ENCODE measurements at places on chromosomes 13 and 19.

GRCh38 chr19:48489608-48490216 lies 20.5 kb downstream of the CYTH2 start:
- peak; percentile 85 for DNase-seq

DNA sequence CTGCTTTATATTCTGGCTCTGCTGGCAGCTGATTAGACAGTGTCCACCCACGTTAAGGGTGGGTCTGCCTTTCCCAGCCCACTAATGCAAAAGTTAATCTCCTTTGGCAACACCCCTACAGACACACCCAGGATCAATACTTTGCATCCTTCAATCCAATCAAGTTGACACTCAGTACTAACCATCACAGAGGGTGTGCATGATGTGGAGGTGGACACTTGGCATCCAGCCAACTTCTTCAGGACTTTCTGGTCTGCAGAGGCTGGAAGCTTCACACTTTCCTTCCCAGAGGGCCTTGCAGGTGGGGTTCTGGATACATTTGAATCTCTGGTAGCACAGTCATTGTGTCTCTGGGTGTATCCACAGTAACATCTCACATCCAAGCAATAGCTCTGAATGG lies 18.9 kb upstream of the IGFL1 start:
- DNase-seq, result no peak

DNA sequence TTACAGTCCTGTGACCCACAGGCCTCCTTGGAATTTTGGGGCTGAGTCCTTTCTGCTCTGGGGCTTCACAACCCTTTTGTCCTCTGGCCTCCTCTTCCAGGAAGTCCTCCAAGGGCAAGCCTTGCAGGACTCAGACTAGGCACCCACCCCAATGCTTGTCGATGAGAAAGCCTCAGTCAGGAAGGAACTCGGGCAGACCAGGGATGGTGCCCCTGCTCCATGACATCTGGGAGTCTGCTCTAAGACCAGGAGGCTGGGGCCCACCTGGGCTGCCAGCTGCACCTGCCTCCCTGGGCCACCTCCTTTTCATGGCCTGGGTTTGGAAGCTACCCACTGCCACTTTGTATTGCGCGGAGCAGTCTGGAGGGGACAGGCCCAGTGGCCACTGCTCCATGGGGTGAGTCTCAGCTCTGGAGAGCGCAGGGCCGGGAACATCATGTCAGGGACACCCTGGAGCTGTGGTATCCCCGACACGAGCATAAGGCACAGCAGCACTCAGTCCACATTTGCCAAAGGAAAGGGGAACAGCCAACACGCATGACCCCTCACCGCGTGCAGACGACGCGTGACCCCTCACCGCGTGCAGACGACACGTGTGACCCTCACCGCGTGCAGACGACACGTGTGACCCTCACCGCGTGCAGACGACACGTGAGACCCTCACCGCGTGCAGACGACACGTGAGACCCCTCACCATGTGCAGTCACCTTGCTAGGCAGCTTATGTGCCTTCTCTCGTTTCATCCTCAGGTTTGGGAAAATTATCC lies 10.8 kb downstream of the C2CD4C start:
- no peak for DNase-seq

DNA sequence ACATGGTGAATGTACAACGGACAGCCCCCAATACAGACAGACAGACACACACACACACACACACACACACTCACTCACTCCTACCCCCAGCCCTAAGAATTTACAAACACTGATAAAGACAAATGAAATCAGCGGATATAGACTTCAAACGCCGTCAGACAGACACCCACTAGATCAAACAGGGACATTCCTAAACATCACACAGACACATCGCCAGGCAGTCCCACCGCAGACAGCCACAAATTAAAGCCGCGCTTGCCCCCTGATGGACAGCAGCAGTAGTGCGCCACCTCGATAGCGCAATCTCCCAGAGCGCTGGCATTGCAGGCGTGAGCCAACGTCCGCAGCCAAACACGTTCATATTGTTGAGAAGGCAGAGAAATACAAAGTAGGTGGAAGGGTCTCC lies 24.7 kb upstream of the ADGRE1 start:
- DNase-seq, result peak; percentile 89

DNA sequence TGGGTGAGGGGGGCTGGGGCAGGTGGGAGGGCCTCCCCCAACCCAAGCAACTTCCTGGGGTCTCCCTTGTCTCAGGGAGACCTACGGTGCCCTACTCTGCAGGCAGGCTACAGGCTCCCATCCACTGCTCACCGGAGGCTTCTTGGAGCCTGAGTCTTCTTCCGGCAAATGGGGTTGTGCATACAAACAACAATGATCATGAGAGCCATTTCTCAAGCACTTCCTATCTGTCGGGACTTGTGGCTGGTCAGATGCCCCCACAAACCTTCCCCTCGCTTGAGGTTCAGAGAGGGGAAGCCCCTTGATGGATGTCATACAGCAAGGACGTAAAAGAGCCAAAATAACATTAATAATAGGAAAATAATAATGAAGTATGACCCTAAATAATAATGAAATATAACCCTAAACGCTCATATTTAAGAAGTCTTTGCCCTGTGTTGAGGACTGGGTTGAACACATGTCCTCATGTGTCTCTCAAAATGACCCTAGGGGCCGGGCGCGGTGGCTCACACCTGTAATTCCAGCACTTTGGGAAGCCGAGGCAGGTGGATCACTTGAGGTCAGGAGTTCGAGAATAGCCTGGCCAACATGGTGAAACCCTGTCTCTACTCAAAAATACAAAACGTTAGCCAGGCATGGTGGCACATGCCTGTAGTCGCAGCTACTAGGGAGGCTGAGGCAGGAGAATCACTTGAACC lies 727 bp downstream of the CD37 start:
- DNase-seq, result no peak

DNA sequence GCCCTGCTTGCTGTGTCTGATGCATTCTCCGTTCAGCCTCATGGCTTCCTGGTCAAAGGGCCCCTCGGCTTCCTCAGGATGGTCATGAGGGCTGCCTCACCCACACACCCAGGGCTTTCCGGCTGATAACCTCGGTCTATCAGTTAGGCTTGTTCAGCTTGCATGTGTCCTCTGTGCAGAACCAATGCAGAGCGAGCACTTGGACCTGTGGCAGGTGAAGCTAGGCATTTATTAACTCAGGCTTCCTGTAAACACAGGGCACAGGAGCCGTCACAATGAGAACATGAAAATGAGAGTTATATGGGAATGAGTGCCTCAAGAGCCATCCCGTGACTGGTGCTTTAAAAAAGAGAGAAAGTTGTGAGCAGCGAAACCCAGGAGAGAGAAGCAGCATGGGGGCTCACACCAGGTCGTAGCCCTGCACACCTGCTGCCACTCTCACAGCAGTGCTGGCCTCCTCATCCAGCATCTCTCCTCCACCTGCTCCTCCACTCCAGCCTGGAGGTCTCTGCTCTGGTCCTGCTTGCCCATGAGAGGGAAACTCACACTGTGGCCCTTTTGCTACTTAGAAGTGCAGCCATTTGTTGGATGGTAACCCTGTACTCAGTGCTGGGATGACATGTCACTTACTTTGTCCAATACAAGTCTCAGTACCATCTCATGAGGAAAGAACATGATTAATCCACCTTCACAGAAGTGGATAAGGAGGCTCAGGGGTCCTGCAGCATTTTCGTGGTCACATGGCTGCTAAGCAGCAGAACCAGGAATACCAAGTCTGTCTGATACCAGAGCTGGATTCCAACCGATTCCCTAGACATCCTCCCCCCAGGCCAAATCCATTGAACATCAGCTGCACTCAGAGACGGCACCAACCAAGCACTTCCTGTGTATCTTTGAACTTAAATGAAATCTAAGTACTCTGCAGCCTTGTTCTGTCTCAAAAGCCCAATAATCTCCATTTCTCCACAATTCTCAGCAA lies 50.5 kb upstream of the IRS2 start:
- no peak for DNase-seq

- DNase-seq, result peak; percentile 68
Measured at GRCh38 chr13:113862931-113863523, 849 bp downstream of the GAS6 start.

GRCh38 chr13:50467156-50468110 lies 376.1 kb downstream of the DLEU7 start:
- DNase-seq, result no peak

DNA sequence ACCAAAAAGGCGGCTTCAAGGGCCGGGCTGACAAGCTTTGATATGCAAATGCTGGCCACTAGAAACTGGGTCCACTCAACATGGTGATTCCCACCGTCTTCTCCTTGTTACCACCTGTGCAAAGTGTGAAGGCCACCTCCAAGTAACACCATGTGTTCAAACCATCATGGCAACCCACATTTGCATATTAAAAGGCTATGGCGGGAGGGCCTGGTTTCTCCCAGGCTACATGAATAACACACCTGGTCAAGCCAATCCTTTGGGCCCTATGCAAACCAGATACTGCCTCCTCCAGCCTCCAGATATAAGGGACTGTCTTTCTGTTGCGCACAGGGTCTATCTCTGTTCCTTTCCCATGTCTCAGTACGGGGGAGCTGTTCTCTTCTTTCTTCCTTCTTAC lies 36.6 kb upstream of the ZSCAN5A start:
- DNase-seq, result no peak

GRCh38 chr19:42216653-42217519 lies 591 bp downstream of the DEDD2 start:
- peak; percentile 66 for DNase-seq

DNA sequence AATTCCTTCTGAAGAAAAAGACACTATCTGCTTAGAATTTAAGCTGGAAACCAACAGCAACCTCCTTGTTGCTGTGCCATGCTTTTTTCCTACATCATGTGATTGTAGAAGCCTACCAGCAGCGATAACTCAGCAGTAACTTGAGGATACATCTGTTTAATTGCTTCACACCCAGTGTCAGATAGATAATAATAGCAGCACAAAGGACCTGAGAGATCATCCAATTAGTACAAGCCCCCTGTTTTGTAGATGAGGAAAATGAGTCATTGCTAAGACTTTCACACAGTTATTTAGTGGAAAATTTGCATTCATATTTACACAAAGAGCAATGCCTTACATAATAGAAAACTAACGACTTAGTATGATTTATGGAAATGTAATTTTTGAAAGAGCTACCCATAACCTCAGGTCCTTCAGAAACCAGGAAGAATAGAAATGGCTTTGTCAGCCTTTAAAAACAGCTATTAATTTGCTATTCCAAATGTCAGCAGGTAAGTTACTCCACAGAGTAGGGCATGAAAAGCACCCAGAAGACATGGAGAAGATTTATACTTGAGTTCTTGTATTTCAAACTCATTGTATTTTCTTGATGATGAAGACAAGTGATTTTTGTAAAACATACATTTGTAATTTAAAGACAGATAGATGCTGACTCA lies 93.7 kb upstream of the SGCG start:
- no peak for DNase-seq

GRCh38 chr13:73056565-73056962 lies 2.2 kb upstream of the KLF5 start:
- no peak for DNase-seq

- no peak for DNase-seq
Measured at GRCh38 chr19:49869009-49869483, 1.7 kb upstream of the PNKP start.

GRCh38 chr13:71787414-71787813 lies 79.6 kb downstream of the DACH1 start:
- DNase-seq, result no peak

DNA sequence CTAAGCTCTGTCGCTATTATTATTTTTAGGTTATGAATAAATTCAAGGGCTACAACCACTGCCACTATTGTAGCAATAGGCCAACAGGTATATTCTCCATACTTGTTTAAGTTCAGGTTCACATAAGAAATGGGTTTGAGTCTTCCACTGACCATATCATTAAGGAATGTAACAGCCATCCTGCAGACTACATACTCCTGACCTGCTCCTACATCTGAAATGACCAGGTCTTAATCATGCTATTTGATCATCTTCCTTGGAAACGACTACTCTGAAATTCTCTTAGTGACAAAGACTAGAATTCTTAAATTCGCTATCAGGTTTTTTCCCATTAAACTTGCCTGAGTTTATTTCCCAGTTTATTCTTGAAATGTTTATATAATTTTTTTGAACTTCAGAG lies 66.8 kb downstream of the IPO5 start:
- no peak for DNase-seq

DNA sequence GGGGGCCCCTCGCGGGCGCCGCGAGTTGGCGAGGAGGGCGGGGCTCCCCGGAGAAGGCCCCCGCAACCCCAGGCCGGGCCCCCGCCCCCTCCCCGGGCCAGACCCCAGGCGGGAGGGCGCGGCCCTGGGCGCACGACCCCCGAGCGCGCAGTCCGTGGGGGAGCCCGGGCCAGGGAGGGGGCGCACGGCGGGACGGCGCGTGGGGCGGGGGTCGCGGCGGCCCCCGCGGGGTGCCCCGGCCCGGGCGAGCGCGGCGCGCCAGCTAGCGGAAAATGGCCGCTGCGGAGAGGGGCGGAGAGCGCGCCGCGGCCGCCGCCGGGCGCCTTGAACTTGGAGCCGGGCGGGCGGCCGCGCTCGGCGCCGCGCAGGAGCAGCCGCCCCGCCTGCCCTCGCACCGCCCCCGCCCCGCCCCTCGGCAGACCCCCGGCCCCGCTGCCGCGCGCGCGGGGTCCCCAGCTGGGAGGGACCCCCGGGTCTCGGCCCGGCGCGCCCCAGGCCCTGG lies 6.4 kb upstream of the NFIC start:
- no peak for DNase-seq

DNA sequence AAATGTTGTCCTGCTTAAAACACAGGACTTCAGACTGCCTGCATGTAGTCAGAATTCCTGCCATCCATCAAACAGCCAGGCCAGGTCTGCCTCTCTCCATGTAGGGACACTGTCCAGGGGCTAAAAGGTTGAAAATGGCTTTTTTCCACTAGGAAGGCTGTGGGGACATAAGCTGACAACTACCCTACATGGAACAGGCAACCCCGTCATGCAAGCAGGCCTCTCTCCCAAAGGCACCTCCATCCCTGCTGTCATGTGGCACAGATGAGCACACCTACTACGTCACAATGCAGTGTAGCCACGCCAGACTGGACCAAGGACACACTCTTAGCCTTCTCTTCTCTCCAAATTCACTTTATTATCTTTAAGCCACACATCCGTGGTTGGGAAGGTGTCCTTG lies 40.8 kb downstream of the LATS2 start:
- no peak for DNase-seq

DNA sequence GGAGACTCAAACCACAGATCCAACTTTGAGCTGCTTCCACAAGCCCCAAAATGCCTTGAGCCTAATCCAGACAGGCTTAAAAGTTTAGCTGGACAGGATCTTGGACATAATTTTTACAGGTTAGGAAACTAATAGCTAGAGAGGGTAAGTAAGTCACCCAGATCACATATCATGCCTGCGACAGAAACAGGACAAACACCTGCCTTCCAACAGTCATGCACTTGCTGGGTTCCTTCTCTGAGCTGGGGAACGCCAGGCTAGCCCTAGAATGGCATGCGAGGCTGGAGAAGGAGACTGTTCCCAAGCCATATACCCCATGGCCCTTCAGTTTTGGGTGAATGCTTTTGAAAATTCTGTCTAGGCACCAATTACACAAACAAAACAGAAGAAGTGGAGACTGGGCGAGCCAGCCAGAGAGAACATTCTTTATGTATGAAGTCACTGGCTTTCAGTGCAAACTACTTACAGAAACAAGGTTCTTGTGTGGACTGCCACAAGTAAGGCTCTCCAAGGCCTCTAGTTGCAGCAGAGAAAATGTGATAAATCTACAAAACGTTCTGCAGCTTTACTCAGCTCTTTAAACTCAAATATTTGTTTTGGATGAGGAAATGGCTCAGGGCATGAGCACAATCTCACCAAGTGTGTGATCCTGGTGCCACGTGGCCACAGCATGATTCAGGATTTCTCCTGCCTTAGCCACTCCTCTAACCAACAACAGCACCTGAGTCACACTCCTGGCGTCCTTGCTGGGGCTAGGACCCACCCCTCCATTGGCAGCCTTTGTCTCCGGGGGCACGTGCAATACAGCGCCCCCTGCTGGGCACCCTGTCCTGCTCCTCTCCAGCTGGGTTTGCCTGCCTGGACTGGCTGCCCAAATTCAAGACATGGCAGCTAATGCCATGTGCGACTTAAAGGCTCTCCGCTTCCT lies 73.4 kb upstream of the UBL3 start:
- DNase-seq, result peak; percentile 90

Measured in lower lobe of right lung (tissue), 2 donors.